ENCODE measurements at places on chromosomes 6 and 20. TPM values are rescaled to one million over a fixed set of nuclear protein-coding genes. Genes with fewer than 3 reads are reported as not detected.

LRRC1 gene
- total RNA-seq, result 27.1 TPM

GABRR1 gene
- not detected for total RNA-seq

BPIFA1 gene
- 24.0 TPM for total RNA-seq

ZFP57 gene
- total RNA-seq, result under 0.01 TPM

SYNE1 gene
- total RNA-seq, result 7.5 TPM

KCNQ5 gene
- 3.0 TPM for total RNA-seq

JPH2 gene
- total RNA-seq, result 0.68 TPM

EEF1E1 gene
- total RNA-seq, result 41.9 TPM

RNF39 gene
- total RNA-seq, result 1.5 TPM

OR2J3 gene
- total RNA-seq, result not detected

MUC21 gene
- total RNA-seq, result not detected

DNAJC5 gene
- total RNA-seq, result 143 TPM

FRMD1 gene
- not detected for total RNA-seq

TTBK1 gene
- total RNA-seq, result not detected

SYNDIG1 gene
- not detected for total RNA-seq

MUC22 gene
- not detected for total RNA-seq

GGTLC1 gene
- total RNA-seq, result not detected

ULBP3 gene
- total RNA-seq, result 9.8 TPM

CTSZ gene
- total RNA-seq, result 119 TPM

Measured in nasal cavity respiratory epithelium epithelial cell of viscerocranial mucosa (primary cell).